ENCODE measurements at places on chromosomes 11 and 22.

DNA sequence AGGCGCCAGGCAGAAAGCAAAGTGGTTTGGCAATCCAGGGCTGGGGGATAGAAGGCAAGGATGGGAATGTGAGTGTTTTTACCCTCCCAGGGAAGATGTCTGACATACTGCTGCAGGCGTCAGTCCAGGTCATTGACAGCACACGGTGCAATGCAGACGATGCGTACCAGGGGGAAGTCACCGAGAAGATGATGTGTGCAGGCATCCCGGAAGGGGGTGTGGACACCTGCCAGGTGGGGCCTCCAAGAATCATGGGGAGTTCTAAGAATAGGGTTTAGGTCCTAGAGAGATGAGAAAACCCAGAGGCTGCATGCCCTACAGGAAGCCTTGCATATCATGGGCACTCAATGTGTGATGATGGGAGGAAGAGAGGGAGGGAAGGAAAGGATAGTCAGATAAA lies 28.3 kb upstream of the SMIM35 start:
- no peak for DNase-seq

GRCh38 chr22:49156662-49157285 lies 670.9 kb downstream of the BRD1 start:
- no peak for DNase-seq

DNA sequence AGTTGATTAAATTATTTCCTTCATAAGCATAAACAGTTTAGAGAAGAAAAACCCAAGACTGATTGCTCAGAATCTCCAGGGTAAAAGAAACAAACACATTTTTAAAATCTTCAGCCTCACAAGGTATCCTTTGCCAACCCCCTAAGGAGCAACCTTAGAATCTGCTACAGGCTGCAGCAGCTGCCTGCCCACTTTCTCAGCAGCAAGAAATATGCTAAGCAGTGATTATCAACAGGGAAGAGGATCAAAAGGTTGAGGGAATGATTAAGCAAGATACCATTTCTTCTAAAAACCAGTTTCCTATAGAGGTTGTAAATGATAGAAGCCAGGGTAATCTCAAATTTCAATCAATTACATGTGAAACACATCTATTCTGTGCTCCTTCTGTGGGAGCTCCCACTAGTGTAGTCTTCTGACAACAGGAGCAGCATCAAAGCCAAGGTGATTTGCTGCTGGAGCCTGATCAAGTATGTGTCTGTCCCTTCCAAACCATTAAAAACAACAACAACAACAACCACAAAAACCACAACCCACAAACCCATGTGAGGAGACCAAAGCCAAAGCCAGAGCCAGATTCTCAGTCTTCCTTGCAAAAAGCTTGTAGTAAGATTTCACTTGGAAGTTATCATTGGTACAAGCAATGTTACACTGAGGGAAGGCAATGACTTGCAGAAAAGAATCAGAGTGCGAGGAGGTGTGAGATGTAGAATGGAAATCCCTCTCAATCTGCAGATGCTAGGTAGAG lies 761.2 kb downstream of the DLG2 start:
- peak; percentile 33 for DNase-seq

- DNase-seq: no peak
These were observed 71.0 kb upstream of the PPARA start for GRCh38 chr22:46079093-46079860.

DNA sequence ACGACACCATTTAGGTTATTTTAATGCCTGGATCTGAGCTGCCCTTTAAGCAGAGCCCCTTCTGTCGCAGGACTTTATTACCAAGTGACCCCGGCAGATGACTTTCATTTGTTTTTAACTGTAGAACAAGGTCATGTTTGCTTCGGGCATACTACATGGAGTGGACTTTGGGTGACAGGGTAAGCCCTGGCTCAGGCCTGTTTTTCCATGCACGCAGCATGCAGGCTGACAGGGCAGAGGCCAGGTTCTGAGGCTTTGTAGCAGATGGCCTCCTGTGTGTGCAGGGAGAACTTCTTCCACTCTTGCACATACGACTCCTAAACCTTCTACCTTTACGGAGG lies 50.5 kb downstream of the SNX19 start:
- no peak for DNase-seq

GRCh38 chr22:26494506-26494905 lies 10.8 kb downstream of the SRRD start:
- no peak for DNase-seq

GRCh38 chr11:113967361-113967760 lies 7.5 kb upstream of the HTR3A start:
- no peak for DNase-seq

DNA sequence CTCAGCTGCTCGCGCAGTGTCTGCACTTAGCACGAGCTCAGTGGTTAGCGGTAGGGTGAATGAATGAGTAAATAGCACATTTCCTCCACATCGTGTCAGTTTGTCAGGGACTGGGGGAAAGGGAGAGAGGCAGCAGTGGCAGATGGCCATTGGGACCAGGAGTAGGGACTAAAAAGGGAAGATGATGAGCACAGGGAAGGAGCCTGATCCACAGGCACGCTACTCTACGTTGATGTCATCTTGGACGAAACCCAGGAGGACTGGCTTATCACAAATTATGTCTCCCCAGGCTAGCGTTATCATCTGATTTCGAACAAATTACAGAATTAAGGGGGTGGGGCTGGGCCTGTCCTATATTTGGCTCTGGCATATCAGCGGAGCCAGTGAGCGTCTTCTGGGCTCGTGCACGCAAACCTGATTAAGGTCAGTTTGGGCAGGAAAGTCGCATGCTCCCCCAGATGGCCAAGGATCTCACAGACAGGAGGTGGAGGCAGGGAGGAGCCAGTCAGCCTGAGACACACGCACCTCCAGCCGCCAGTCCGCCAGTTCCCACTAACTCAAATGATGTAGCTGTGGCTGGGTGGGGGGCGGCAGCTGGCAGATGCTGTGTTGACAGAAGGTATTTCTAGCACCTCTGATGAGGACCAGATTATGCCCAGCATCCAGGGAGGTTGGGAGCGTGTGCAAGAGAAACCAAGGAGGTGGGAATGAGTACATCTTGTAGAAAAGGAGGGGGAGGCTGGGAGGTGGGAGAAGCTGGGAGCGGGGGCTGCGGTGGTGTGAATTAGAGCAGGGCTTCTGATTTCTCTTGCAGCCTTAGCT lies 97.4 kb upstream of the PRDM11 start:
- DNase-seq: no peak

- no peak for DNase-seq
These were observed 459.8 kb downstream of the SOX6 start for GRCh38 chr11:15896530-15896929.

DNA sequence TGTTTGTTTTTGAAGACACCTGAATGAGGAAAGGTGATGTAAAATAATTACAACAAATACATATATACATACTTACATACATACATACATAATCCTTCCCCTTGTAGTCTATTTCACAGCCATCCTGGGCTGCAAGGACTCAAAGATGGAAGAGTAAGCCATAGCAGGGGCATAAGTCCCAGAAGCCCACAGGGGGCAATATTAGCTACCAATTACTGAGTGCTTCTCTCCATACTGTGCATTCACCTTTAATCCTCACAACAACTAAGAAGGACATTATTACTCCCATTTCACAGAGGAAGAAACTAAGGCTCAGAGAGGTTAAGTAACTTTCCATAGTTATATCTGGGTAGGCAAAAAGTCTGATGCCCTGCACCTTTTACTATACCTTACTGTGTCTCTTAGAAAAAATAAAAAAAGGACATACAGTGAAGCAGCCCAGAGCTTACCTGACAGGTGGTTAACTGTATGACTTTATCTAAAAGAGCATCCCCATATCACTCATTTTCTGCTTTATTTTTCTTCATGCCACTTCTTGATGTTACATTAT lies 2.7 kb downstream of the SERGEF start:
- DNase-seq: no peak

DNA sequence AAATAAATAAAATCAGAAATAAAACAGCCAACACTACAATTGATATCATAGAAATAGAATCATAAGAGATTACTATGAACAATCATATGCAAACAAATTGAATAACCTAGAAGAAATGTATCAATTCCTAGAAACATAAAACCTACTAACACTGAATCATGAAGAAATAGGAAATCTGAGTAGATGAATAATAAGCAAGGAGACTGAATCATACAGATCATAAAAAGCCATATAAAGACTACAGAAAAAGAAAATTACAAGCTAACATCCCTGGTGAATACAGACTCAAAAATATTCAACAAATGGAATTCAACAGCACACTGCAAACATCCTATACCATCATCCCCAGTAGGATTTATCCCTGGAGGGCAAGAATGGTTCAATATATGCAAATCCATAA lies 135.6 kb downstream of the SBF2 start:
- no peak for DNase-seq

DNA sequence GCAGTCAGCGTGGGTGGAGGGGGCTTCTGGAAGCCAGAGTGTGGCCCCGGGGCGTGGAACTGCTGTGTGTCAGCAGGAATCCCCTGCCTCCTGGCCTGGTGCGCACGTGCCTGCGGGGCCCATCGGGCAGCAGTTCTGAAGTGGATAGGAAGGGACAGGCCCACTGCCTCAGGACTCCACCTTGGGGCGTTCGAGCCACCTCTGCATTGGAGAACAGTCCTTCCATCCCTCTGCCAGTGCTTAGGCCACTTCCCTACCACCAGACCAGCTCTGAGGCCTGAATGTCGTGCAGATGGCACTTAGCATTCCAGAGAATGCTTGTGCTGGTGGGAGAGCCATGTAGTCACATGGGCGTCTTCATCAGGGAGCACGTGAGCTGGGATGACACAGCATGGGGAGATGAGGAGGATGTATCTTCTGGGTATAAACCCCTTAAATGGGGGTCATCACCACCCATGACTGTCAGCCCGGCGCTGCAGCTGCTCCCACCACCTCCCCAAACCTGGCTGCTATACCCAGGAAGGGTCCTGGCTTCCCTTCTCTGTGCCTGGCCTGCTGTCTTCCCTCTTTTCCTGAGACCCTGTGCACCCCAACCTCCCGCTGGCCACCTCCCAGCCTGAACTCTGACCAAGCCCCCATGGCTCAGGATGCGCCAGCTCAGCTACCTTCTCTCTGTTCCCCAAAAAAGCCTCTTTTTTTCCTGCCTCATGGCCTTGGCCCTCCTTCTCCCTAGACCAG lies 9.7 kb downstream of the INCENP start:
- no peak for DNase-seq

DNA sequence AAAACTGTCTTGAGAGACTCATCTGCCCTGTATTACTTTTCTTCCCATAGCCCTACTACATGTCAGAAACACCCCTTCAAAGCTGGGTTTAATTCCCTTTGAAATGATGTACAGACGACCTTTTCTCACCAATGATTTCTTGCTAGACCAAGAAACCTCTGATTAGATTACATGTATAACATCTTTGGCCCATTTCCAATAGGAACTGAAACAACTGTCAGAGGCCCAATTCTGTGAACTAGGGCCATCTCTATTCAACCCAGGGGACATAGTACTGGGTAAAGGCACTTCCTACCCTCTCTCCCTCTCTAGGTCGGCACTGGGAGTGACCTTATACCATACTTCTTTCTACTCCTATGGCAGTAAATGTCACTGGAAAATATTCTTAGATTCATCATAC lies 19.4 kb downstream of the NPAT start:
- DNase-seq: no peak

DNA sequence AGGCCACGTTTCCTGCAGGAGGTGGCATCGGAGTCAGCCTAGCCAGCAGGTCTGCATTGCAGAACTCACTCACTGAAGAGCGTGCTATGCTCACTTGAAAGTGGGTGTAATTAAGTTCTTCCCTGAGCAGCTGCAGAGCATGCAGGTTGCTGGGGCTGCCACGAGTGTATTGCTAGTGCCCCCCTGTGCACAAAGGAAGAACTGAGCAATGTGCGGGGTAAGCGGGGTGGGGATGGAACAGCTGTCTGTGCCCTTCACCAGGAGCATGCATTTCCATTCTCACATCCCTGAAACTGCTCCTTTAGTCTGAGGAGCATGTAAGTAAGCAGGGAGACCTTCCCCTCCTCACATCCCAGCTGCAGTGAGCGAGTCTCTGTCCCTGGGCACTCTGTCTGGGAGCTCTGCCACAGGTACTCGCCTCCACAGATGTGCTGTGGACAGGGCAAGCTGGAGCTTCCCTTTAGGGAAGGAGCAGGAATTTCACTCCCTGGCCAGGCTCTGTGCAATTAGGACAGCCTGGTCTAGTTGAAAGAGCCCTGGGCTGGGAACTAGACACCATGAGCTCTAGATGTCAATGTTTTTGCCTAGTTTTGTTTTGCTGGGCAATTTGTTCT lies 1031.8 kb downstream of the NTM start:
- no peak for DNase-seq

- DNase-seq: no peak
These were observed 895 bp downstream of the TEAD1 start for GRCh38 chr11:12674936-12675696.

DNA sequence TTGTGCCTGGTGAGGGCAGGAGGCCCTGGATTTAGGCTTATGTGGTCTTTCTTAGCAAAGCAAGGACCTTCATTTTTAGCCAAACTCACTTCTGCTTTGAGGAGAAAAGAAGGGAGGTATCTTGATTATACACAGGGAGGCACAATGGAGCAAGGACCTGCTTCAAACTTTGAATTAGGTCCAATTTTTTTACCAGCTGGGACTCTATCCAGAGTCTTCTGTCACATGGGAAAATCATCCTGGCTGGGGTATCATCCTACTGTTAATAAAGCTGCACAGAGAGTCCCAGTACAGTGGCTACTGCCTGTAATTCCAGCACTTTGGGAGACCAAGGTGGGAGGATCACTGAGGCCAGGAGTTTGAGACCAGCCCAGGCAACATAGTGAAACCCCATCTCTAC lies 87.8 kb downstream of the CWC15 start:
- no peak for DNase-seq

DNA sequence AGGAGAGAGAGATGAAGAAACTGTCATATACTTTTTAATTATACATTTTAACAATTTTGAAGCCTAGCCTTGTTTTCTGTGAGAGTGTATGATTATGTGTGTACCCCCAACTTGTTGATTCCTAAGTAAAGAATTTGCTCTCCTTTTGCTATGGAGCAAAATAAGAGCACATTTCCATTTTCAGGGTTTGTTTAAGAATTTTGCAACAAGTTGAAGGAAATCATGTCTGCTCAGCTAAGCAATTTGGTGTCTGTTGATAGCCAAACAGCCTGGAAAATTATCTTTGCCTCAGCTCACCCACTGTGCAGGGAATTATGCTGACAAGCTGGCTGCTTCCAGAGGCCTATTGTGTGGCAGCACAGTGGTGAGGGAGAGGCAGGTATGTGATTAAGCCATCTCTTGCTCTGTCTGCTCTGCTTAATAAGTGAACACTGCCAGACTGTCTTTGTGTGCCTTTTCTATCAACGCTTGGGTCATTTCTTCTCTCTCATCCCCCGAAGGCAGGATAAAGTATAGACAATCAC lies 135.1 kb upstream of the TTC12 start:
- no peak for DNase-seq

DNA sequence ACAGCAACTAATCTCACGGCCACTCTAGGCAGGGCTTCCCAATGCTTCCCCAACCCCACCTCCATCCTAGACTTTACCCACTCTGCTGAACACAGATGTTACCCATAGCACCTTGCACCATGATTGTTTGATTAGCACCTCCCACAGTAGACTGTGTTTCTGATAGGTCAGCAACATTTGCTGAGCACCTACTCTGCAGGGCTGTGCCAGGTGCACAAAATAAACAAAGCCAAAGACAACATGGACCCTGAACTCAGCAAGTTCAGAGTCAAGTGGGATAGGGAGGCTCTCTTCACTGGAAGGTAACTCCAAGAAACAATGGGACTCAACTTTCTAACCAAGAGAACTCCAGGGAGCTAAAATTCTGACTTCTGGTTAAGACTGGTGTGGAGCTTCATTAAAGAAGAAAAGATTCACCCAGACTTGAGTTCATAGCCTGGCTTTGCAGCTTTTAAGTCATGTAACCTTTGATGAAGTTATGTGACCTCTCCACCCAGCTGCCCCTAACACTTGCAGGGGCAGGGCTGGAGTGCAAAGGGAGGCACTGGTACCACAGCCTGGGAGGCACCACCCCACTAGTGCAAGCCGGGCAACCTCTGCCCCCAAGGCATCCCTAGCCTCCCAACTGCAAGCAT lies 6.7 kb upstream of the RTN4RL2 start:
- no peak for DNase-seq

All from renal cortical epithelial cell (primary cell).